ENCODE measurements at places on chromosomes 1 and 21.
A peak's percentile ranks its signal among the peaks of the same experiment; 100 is the strongest.

GRCh38 chr1:158055854-158056253 is 62.4 kb downstream of the KIRREL1 start:
- DNase-seq: no peak

- DNase-seq: no peak
These were observed 58.4 kb upstream of the MYOCOS start for GRCh38 chr1:171563675-171564074.

DNA sequence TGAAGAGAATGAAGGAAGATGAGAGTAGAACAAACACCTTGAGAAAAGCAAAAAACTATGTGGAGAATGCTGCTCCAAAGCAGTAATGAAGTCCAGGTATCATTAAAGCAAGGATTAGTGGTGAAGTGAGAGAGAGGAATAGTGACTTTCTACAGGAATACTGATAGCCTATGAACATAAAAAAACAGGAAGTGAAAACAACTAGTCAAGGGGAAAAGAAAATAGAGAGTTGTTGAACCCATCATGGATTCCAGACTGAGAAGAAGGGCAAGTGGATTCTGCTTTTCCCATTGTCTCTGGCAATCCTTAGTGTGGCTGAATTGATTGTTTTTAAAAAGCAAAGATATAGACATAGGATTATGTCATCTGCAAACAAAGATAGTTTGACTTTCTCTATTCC is 119.9 kb upstream of the LHX8 start:
- DNase-seq: no peak

- DNase-seq: no peak
These were observed 2.0 kb upstream of the CAMTA1 start for GRCh38 chr1:6783221-6783620.

GRCh38 chr1:199247891-199248290 is 609.1 kb downstream of the PTPRC start:
- DNase-seq: no peak

DNA sequence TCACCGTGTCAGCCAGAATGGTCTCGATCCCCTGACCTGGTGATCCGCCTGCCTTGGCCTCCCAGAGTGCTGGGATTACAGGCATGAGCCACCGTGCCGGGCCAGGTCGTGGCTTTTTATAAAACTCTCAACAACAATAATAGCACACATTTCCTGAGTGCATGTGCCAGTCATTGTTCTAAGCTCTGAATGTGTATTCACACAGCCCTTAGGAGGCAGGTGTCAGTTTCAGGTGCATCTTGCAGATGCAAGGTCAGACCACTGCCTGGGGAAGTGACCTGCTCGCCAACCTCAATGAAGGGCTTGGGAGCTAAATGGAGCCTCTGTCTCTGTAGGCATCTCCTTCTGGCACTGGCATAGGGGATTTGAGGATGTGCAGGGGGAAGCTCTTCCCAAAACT is 1.6 kb upstream of the LEFTY2 start:
- no peak for DNase-seq

GRCh38 chr1:200191993-200192392 is 164.5 kb downstream of the NR5A2 start:
- no peak for DNase-seq

GRCh38 chr1:225201447-225201846 is 226.4 kb downstream of the LBR start:
- DNase-seq: no peak

GRCh38 chr1:239956263-239956662 is 135.4 kb upstream of the FMN2 start:
- DNase-seq: no peak

GRCh38 chr1:156860113-156860627 is 495 bp upstream of the NTRK1 start:
- peak; percentile 67 for DNase-seq

- DNase-seq: no peak
These were observed 160.5 kb downstream of the FOXD2 start for GRCh38 chr1:47598357-47598756.

GRCh38 chr1:105533996-105534395 is 1522.5 kb upstream of the PRMT6 start:
- no peak for DNase-seq

DNA sequence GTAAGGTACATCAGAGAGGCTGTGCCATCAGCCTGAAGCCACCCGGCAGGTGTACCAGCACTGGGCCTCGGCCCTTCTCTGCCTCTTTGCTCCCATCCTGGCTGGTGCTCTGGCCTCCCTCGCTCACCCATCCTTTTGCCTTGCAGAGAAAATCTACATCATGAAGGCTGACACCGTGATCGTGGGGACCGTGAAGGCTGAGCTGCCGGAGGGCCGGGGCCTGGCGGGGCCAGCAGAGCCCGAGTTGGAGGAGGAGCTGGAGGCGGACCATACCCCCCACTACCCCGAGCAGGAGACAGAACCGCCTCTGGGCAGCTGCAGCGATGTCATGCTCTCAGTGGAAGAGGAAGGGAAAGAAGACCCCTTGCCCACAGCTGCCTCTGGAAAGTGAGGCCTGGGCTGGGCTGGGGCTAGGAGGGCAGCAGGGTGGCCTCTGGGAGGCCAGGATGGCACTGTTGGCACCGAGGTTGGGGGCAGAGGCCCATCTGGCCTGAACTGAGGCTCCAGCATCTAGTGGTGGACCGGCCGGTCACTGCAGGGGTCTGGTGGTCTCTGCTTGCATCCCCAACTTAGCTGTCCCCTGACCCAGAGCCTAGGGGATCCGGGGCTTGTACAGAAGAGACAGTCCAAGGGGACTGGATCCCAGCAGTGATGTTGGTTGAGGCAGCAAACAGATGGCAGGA is 24.5 kb upstream of the TNFRSF1B start:
- no peak for DNase-seq

GRCh38 chr1:43313771-43314170 is 13.0 kb downstream of the TIE1 start:
- no peak for DNase-seq

DNA sequence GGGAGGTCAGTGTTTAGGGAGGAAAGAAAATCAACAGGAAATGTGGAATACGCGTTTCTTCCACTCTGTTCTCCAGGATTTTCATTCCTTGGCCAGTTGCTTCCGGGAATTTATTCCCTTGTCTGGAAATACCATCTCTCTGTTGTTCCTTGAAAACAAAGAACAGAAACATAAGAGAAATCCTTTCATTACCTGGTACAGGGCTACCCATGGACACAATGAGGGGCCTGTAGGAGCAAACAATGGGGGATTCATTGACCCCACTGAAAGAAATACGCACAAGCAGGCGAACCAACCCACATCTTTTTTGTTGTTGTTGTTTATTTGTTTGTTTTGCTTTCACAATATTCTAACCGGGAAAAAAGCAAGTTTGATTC is 20.0 kb upstream of the BACE2 start:
- DNase-seq: no peak

DNA sequence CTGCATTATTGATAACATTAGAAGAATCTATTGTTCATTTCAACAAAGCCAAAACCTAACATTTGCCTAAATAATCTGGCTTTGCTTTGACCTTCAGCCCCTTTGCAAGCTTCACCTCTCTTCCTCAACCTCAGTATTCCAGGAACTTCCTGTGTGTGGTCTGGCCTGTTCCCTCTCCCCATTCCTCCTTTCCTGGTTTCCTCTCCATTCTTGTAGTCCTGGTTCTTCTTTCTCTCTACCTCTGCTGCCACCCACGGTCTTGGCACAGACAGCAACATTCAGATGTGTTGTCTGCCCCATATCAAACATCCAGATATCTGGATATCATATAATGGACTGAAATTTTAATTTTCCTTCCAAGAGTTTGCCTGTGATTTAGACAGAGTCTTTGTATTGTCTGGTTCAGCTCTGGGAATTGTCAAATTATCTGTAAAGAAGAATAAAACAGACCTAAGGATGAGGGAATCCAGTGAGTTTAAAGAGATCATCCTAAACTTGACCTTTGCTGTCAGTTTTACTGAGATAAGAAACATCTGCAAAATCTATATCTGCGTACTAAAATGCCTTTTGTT is 148.1 kb upstream of the KCTD3 start:
- no peak for DNase-seq

DNA sequence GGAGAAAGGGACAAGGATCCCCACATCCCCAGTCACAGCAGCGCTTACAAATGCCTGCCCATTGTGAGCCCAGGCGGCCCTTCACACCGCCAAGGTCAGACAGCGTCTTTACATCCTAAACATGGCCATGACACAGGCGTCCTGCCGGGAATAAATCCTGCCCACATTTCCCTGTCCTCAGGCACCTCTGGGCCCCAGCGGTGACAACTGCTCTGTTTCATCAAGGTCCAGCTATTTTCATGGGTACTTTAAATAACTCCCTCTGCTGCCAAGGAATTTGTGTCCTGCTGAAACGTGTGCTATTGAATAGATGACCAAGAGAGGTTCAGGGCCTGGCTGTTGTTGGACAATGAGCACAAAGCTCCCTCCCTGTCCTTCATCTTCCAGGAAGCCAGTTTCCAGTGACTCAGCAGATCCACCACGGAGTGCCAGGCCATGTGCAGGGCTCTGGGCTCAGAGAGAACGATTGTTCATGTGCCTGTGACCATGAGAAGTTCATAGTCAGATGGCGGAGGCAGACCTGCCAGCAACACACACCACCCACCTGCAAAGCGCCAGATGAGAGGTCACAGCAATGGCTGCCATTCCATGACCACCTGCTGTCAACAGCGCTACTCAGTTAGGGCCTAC is 195.8 kb downstream of the MATN1 start:
- DNase-seq: no peak

All from NCI-H1694 treated with DMSO at 0.1 percent for 48 hours (cell line).